Immature natural killer cell (primary cell): ENCODE measurements at places on chromosomes 11 and 22.

- H3K27me3 ChIP-seq = peaks cover 5% of the 10 kb centered on the region
- peaks cover 70% of the 10 kb centered on the region for H3K4me1 ChIP-seq
- H3K4me3 ChIP-seq = peak overlapping the region; percentile 92
- no peak for DNase-seq
- peaks cover 1% of the 10 kb centered on the region for H3K36me3 ChIP-seq
These were observed 894 bp downstream of the ADA2 start for GRCh38 chr22:17218341-17218740.

DNA sequence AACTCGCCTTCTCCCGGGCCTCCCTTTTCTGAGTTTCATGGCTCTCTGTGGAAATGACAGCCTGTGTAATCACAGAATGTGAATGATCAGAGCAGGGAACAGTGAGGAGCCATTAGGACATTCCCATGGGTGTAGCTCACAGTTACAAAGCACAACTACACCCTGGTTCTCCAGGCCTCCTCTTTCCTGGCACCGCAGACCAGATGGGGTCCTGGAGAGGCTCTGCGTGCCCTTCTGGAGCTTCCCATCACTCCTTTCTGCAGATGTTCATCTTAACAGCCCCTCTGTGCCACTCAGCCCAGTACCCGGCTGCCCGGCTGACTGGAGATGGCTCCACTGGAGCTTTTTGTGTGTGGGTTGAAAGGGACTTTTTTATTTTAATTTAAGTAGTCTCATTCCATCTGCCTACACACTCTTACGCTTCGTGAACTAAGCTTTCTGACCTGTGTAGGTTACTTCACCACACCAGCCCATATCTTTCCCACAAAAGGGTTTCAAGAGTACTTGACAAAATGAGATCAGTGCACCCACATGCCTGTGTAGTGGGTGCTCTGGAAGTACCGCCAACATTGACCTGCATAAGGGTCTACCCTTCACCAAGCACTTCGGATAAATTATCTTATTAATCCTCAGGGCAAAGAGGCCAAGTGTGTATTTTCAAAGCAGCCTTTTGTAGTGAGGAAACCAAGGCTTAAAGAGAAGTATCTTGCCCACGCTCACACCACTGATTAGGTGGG, 29.8 kb downstream of the SREBF2 start:
- no peaks in the 10 kb centered on the region for H3K36me3 ChIP-seq
- peaks cover 40% of the 10 kb centered on the region for H3K4me1 ChIP-seq
- no peaks in the 10 kb centered on the region for H3K27me3 ChIP-seq
- H3K4me3 ChIP-seq = no peak overlapping the region
- H3K27ac ChIP-seq = peak overlapping the region; percentile 81

- H3K27ac ChIP-seq = no peak overlapping the region
- no peaks in the 10 kb centered on the region for H3K4me1 ChIP-seq
- peaks cover 5% of the 10 kb centered on the region for H3K27me3 ChIP-seq
- no peak for DNase-seq
- H3K4me3 ChIP-seq = no peak overlapping the region
- no peaks in the 10 kb centered on the region for H3K36me3 ChIP-seq
These were observed 40.8 kb upstream of the TLCD5 start for GRCh38 chr11:120284272-120284671.

- no peaks in the 10 kb centered on the region for H3K36me3 ChIP-seq
- H3K27me3 ChIP-seq = no peaks in the 10 kb centered on the region
- H3K4me1 ChIP-seq = no peaks in the 10 kb centered on the region
These were observed 861.6 kb downstream of the METTL15 start for GRCh38 chr11:28969832-28970231.

DNA sequence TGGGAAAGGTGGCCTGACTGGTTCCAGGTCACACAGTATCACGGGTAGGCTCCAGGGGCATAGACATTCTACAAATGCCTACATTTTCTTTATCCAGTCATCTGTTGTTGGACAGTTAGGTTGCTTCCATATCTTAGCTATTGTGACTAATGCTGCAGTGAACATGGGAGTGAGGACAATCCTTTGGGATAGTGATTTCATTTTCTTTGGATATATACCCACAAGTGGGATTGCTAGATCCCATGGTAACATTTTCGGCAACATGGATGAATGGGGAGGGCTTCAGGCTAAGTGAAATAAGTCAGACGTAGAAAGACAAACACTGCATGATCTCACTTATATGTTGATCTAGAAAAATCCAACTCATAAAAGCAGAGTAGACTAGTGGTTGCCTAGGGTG, 744.3 kb downstream of the NTM start:
- H3K4me3 ChIP-seq = no peak overlapping the region
- peaks cover 3% of the 10 kb centered on the region for H3K27me3 ChIP-seq
- no peaks in the 10 kb centered on the region for H3K4me1 ChIP-seq

DNA sequence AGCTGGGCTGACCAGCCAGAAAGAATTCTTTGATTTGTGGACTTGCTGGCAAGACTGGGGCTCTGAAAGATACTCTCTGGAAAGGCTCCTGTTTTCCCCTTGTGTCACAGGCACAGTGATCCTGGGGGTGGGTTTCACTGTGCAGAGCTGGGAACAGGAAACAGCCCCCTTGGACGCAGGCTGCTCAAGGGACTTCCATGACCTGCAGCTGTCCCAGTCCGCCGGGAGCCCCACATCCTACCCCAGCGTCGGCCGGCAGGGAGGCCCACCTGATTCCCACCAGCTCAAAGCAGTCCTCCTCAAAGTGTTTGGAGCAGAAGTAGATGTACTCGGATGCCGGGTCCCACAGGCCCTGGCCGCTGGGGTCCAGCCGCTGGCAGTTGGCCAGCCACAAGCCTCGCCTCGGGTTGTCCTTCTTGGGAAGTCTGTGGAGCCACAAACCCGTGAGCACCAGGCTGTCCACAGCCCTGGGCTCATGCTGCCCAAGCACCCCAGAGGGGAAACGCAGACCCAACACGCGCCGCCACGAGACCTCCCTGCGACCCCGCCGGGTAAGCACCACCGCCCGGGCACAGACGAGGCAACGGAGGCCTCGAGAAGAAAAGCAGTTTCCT, 824 bp downstream of the THAP7 start:
- H3K27me3 ChIP-seq = peaks cover 10% of the 10 kb centered on the region
- peak overlapping the region; percentile 97 for H3K4me3 ChIP-seq

GRCh38 chr11:64400102-64400501, 41.1 kb downstream of the RPS6KA4 start:
- DNase-seq = no peak
- H3K4me1 ChIP-seq = peaks cover 1% of the 10 kb centered on the region
- H3K4me3 ChIP-seq = no peak overlapping the region
- H3K27ac ChIP-seq = no peak overlapping the region

GRCh38 chr11:44823868-44824267, 97.1 kb downstream of the TSPAN18 start:
- H3K4me3 ChIP-seq = no peak overlapping the region
- no peaks in the 10 kb centered on the region for H3K4me1 ChIP-seq
- peaks cover 3% of the 10 kb centered on the region for H3K27me3 ChIP-seq

DNA sequence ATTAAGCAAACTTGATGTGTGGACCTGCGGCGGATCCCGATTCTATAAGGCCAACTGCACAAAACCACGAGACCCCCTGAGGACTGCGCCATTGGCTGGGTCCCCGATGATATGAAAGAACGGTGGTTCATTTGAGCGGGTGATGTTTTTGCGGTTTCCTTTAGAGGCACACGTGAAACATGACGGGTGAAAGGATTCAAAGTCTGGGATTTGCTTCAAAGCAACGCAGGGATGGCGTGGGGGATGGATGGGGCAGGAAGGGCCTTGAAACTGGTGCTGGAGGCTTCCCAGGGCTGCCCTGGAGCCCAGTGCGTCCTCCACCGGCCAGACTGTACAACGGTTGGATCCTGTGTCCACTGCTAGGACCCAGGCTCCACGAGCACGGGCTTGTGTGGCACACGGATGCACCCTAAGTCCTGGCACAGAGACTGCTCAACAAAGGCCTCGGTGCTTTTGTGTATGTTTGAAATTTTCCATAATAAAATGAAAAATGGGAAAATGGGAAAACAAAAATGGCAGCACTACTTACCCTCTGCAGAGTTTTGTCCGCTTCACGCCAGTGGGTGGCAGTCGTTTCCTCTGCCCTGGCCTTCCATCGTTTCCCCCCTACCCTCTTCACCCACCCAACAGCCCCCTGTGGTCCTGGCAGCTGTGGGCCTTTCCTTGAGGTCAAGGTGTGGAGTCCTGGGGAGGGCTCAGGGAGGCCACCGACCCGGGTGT, 3.6 kb downstream of the ASCL2 start:
- peak overlapping the region; percentile 89 for H3K27ac ChIP-seq
- H3K4me3 ChIP-seq = peak overlapping the region; percentile 78
- DNase-seq = peak; percentile 32
- H3K27me3 ChIP-seq = peaks cover 25% of the 10 kb centered on the region
- H3K4me1 ChIP-seq = peaks cover 41% of the 10 kb centered on the region

- DNase-seq = no peak
- no peak overlapping the region for H3K27ac ChIP-seq
- peaks cover 7% of the 10 kb centered on the region for H3K27me3 ChIP-seq
- H3K4me3 ChIP-seq = no peak overlapping the region
- no peaks in the 10 kb centered on the region for H3K36me3 ChIP-seq
These were observed 2.8 kb downstream of the PISD start for GRCh38 chr22:31659246-31659645.

- no peaks in the 10 kb centered on the region for H3K36me3 ChIP-seq
- H3K27ac ChIP-seq = peak within 1 kb of the TSS; percentile 90
- H3K27me3 ChIP-seq = peaks cover 4% of the 10 kb centered on the region
- peaks cover 56% of the 10 kb centered on the region for H3K4me1 ChIP-seq
These were observed at the start of gene AHNAK for GRCh38 chr11:62546244-62546928. Gene AHNAK, minus strand, starts transcription at chr11:62546806. Its CDS starts 10,708 bp downstream, at chr11:62536098.

DNA sequence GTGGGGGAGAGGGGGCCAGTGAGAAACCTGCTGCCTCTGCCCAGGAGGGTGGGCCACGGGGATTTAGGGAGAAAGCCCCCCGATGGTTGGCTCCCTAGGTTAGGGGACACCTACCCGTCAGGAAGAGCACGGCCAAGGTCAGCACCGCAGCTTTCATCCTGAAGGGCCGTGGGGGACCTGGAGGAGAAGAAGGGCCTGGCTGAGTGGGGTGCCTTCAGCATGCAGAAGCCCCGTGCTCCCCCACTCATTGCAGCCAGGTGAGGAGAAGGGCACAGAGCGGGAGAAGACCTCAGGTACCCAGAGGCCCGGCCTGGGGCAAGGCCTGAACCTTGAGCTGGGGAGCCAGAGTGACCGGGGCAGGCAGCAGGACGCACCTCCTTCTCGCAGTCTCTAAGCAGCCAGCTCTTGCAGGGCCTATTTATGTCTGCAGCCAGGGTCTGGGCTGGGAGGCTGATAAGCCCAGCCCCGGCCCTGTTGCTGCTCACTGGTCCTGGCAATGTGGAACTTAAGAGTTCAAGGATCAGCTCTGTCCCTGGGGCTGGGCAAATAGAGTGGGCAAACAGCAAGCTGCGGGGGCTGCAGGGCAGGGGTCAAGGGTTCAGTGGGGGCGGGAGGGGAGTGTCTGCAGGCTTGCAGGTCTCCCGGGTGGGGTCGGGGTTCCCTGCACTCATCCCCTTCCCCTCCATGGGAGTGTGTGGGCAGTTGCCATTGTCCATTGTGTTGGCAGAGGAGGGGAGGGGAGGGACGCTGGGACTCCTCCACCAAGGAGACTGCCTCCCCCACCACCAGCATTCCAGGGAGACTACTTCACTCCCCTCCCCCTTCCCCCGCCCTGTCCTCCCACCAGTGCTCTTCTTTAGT, at the start of gene APOA1:
Gene APOA1 (minus strand): TSS at position 392 of the 861 bp plus-strand sequence. CDS start 235 bp downstream, at position 157.
- no peak within 1 kb of the TSS for H3K27ac ChIP-seq
- no peak for DNase-seq
- peaks cover 18% of the 10 kb centered on the region for H3K4me1 ChIP-seq

DNA sequence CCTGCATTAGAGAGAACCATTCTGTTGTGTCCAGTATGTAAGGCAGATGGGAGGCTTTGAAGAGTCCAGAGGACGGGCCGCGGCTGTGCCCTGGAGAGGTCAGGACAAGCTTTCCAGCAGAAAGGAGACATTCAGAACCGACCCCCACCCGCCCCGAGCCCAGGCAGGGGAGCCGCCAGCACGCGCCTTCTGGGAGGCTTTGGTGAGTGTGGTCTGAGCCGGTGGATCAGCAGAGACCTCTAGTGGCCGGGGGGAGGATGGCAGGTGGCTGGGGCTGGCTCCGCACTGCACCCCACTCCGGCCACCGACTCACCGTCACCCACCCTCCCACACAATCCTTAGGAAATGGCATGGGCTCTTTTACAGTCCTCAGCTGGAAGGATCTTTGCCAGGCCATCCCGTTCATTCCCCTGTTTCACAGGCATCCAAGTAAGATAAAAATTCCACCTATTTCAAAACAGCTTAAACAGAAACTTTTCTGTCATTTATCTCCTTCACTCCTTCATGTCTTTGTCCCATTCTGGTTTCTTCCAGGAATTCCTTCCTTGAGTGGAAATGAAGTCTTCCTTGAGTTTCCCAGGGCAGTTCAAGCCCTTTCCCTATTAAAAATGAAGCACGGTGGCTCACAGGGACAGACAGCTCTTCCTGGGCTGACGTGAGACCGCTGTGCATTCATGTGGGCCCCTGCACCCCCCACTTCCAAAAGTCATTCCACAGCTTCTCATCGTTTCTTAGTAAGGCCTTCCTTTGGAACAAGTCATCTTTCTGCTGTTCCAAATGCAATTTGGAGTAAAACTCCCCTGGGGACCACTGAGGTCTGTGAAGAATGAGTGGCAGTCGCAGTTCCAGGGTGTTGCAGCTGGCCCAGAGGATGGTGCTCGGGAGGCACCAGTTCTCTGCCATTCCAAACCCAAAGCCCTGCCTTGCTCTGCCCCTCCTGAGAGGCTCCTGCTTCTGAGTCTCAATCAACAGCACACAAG, 91.0 kb downstream of the FEZ1 start:
- H3K27me3 ChIP-seq = peaks cover 12% of the 10 kb centered on the region
- no peak overlapping the region for H3K27ac ChIP-seq

DNA sequence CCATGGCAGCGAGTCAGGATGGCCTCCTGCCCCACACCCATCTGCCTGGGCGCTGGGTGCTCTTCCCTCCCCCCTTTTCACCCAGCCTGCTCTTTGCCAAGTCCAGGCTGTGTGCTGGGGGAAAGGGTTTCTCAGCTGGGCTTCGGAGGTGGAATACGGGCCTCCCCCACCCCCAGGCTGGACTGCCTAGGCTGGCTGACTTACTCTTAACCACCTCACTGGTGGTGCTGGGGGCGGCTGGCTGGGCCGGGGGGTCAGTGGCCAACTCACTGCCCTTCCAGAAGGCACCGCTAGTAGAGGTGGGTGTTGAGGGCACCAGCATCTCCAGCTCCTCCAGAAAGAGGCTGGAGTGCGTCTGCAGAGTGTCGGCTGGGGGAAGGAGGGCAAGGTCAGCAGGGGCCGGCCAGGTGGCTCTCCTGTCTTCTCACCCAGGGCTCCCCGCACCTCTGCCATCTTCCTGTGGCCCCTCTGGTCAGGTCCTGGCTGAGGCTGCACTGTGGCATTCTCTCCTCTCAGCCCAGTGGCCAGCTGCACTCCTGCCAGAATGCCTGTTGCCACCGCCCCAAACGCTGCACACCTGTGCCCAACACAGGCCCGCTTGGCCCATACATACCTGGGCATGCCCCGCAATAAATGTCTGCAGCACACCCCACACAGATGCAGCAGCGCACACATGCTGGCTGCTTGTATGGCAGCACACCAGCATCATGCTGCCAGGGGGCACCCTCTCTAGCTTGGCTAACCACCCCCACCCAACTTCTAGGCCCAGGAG, 9.7 kb downstream of the PITPNM1 start:
- H3K4me3 ChIP-seq = no peak overlapping the region
- H3K27me3 ChIP-seq = no peaks in the 10 kb centered on the region
- no peaks in the 10 kb centered on the region for H3K4me1 ChIP-seq
- no peaks in the 10 kb centered on the region for H3K36me3 ChIP-seq
- no peak for DNase-seq

- no peak for DNase-seq
- H3K4me1 ChIP-seq = no peaks in the 10 kb centered on the region
- H3K36me3 ChIP-seq = no peaks in the 10 kb centered on the region
- H3K27ac ChIP-seq = no peak overlapping the region
- peaks cover 1% of the 10 kb centered on the region for H3K27me3 ChIP-seq
- no peak overlapping the region for H3K4me3 ChIP-seq
These were observed 1.8 kb downstream of the VSIG10L2 start for GRCh38 chr11:125947419-125948277.
